Liver (tissue), 10 donors: ENCODE measurements at places on chromosomes 3 and 15.

- DNase-seq: no peak
Measured at GRCh38 chr3:43695863-43696262, 5.1 kb downstream of the ABHD5 start.

DNA sequence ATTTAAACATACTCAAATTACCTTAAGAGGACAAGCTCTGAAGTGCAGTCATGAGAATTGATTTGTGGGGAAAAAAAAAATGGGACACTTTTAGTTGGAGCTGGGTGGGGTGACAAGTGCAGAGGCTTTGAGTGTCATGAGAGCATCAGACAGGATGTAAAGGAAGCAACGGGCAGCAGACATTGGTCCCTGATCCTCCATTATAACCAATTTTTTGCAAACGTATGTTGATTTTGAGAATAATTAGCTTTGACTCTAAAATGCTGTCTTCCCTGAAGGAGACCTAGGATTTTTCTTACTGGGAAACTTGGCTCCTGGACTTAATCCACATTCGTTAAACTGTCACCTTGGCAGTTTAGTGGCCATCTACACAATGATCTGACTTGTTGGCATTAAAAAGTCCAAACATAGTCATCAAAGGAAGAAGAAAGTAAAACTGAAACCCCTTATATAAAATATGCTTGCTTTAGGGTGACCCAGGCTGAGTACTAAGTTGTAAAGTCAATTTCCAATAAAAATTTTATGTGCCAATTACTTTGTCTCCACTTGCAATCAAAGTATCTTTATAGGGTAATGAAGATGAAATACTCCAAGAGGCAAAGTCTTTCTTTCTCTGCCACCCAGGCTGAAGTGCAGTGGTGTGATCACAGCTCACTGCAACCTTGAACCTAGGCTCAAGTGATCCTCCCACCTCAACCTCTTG, 45.6 kb downstream of the BCL2L10 start:
- no peak for DNase-seq

GRCh38 chr3:56720849-56721248, 37.8 kb upstream of the TASOR start:
- DNase-seq: no peak

GRCh38 chr3:14761866-14762265, 56.9 kb upstream of the FGD5 start:
- DNase-seq: no peak

DNA sequence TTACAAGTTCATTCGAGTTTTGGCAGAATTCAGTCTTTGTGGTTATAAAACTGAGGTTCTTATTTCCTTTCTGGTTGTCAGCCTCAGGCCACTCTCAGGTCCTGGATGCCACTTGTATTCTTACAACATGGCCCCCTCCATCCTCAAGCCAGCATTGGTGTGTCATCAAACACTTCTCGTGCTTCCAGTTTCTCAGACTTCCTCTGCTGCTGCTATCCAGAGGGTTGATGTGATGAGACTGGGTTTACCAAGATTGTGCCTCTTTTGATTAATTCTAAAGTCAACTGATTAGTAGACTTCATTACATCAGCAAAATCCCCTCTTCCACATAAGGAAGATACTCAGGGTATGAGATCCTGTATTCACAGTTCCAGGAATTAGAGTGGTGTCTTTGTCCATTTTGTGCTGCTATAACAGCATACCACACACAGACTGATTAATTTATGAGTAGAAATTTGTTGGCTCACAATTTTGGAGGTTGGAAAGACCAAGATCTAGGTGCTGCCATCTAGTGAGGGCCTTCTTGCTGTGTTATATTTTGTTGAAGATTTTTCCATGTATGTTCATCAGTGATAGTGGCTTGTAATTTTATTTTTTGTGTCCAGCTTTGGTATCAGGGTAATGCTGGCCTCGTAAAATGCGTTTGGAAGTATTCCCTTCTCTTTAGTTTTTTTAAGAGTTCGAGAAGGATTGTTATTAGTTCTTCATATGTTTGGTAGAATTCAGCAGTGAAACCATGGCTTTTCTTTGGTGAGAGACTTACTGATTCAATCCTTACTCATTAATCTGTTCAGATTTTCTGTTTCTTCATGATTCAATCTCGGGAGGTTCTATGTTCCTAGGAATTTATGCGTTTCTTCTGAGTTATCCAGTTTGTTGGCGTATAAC, 11.1 kb downstream of the LRCH3 start:
- no peak for DNase-seq

DNA sequence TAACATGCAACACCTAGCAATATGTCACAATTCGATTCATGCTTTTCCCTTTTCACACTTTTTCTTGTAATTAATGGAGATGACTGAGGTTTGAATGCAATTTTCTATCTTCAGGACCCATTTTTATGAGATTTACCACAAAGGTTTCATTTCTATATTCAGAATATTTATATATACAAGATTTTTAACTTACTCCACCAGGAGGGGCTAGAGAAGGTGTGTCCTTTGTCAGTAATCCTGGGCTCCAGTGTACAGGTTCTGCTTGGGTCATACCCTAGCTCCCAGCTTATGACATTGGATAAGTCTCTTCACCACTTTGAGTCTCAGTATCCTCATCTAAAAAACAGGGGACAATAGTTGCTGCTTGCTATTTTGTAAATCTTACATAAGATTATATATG, 95.7 kb upstream of the SLC24A5 start:
- DNase-seq: no peak

DNA sequence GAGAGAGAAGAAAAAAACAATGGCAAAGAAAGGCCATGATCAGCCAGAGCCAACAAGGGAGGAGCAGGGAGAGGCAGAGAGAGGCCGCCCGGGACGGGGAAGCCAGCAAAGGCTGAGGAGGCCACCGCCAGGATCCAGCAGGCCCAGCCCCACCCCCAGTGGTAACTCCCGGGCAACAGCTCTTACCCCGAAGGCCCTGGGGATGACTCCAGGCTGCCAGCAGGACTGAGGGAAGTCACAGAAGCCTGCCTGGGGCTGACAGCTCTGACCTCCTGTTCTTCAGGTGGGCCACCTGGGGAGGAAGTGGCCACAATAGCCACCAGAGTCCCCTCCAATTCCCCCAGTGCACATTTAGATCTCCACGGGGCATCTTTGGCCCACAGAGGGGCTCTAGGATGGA, 184.3 kb upstream of the LINGO1 start:
- DNase-seq: no peak

DNA sequence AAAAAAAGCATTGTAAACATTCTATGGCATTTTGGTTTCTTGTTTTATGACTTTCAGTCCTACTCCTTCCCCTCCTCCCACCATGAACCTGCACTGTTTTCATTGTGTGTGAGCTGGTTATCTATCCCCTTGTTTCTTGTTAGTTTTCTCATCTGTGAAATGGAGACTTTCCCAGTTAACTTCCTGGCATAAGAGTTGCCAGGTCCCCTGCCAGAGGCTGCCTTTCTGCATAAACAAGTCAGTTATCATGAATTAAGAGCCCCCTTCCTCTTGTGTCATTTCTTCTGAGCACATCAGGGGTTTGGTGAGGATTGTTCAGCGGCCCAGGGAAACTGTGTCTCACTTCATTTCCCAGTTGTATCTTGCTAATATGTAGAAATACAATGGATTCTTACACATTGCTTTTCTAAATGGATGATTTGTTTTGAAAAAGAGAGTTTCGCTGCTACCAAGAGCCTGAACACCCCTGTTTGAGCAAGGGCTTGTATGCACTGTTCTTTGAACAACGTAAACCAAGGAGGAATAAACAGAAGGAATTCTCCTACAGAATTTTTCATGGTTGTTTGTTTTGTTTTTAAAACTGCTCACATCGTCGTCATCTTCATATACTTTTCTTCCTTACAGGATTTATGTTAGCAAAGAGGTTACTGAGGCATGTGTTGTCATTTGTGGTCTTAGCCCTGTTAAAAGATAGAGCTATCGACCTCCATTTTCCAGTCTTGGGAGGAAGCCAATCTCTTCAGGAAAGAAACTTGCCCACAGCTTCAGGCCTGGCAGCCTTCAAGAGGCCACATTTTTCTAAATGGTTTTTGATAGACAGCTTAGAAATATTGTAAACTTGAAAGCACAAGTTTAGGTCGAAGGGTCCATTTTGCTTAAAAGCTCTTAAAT, 144.6 kb upstream of the IL12A start:
- no peak for DNase-seq

DNA sequence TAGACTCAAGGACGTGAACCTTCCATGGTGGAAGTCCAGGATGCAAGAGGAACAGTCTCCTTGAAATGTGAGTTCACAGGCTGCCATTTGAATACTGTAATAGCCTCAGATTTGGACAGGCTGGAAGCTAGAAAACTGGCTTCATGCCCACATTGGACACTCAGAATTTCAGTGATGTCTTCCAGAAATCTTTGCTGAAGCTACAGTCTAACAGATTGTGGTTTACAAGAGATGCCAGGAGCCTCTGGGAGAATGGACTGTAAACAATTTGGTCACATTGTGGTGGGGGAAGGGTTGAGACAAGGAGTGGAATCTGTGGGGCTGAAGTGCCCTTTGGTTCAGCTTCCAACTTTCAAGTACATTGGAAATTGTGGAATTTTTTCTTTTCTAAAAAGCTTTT, 252.0 kb upstream of the PROK2 start:
- no peak for DNase-seq

DNA sequence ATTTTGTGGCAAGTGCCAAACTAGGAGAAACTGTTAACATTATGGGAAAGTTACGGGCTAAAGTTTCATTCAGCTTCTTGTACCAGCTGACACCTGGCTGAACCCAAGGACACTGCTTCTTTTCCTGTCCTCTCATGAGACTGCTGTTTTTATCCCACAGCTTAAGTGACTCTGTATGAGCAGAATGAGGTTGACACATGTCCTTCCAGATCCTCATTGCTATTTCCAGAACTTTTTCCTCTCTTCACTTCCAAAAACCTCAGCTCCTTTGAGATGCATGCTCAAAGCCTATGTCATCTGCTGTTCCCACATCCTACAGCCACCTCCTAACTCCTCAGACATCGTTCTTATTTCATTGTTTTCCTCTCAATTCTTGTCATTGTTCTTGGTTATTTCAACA, 183.6 kb downstream of the DCLK3 start:
- DNase-seq: no peak

DNA sequence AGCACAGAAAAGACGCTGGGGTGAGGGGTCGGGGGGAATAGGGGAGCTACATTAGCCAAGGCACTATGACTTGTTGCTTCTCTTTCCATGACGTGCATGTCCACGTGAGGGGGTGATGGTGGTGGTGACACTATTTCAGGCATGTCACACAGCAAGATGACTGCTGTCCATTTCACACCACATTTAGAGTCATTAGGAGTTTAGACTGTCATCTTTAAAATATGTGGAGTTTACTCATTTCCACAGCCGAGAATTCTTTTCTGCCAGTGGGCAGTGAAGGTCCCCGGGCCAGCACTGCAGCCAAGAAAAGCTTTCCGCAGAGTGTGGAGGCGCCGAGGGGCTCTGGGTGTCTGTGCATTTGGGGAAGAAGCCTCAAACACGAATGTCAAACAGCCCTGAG, 954 bp upstream of the DGKG start:
- DNase-seq: no peak

DNA sequence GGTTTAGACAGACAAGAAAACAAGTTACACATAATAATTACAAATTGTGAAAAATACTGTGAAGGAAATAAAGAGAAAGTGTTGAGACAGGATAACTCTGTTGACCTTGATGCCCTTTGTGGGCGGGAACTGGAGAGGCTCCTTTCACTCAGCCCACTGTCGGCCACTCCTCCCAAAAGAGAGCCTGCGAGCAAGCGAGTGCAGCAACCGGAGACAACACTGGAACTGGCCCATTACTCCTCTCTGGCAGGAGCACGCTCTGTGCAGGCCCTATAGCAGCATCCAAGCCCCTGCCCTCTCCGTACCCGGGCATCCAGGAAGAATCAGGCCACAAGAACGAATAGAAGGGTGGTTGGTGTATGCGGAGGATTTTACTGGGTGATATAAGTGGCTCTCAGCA, 16.2 kb upstream of the DUT start:
- no peak for DNase-seq

- no peak for DNase-seq
Measured at GRCh38 chr3:126873416-126873815, 109.5 kb upstream of the PLXNA1 start.

- no peak for DNase-seq
Measured at GRCh38 chr3:171824116-171824515, 13.8 kb upstream of the PLD1 start.

DNA sequence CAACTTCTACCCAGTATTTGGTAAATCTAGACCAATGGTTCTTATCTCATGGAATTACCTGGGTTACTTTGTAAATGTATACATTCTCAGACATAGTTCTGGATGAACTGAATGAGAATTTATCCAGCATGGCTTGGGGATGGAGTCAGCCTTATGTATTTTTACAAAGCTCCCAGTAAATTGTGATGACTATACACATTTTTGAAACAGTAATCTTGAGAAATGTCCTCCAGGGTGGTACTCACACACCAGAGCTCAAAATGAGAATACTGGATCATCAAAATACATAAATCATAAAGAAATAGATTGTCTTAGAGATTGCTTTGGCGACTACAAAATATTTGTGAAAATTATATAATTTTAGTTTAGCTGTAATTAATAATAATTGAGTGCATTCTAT, 722.1 kb upstream of the DPPA4 start:
- no peak for DNase-seq

- no peak for DNase-seq
Measured at GRCh38 chr15:55247311-55247710, 42.3 kb downstream of the RAB27A start.

- DNase-seq: no peak
Measured at GRCh38 chr3:15399970-15400369, 27.4 kb downstream of the METTL6 start.

- no peak for DNase-seq
Measured at GRCh38 chr3:48896936-48897335, 1.7 kb downstream of the SLC25A20 start.

- DNase-seq: no peak
Measured at GRCh38 chr3:106208967-106209366, 340.2 kb upstream of the CBLB start.

DNA sequence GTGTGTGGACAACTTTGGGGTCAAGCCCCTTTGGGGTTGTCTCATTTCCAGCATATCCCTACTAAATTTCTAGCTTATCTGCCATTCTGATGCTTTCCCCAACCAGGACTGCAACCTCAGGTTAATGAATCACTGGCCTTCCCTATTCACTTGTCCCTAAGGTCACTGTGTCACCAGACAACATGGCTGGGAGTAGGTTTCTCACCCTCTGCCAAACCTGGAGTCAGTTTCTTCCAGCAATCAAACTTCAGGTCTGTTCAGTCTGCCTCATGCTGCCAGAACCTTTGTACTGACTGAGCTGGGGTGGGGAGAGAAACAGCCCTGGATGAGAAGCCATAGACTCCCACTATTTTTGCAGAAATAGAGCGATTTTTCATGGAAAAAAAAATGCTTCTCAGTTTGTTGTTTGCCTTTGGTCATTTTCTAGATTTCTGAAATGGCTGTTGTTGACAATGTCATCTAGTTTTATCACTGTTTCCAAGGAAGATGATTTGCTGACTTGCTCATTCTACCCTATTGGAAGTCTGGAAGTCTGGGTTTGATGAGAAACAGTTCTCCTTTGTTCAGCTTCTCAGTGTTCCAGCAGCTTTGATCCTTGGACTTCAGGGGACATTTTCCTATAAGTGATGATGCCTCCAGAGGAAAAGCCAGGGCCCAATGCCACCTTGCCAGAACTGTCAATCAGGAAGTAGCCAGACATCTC, 74.8 kb upstream of the IL12A start:
- DNase-seq: no peak
